Lower leg skin (tissue), 4 donors: ENCODE measurements at places on chromosomes 3 and 15. TPM values are rescaled to one million over a fixed set of nuclear protein-coding genes. Genes with fewer than 3 reads are reported as not detected.
A peak's percentile ranks its signal among the peaks of the same experiment; 100 is the strongest.

The CHRNB4 gene
- total RNA-seq, result 0.19 TPM

The FAM81A gene
- 1.3 TPM for total RNA-seq

The SRGAP3 gene
- total RNA-seq, result 27.7 TPM

- DNase-seq, result no peak
Measured at GRCh38 chr15:65412556-65412955, 10.2 kb downstream of the IGDCC4 start.

- no peak for DNase-seq
Measured at GRCh38 chr3:145951441-145951840, 209.5 kb downstream of the PLOD2 start.

The CSPG4 gene
- 28.7 TPM for total RNA-seq

The NANOGP8 gene
- not detected for total RNA-seq

The CDV3 gene
- total RNA-seq, result 109 TPM

DNA sequence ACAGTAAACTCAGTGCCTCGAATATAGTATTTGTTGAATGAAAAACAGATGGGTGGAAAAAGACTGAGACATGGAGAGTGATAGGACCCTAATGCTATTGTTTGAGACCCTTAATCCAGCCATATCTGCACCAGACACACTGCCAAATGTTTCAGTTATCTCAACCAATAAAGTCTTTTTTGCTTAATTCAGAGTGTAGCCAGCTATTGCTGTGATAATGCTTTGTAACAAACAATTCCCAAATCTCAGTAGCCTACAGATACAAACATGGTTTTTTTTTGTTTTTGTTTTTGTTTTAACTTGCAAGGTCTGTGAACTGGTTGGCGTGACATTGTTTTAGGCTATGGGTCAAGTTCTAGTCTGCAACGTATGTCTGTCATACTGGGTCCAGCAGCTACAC lies 17.0 kb upstream of the BCL2A1 start:
- no peak for DNase-seq

GRCh38 chr3:126657901-126658300 lies 3.0 kb upstream of the TXNRD3 start:
- no peak for DNase-seq

The CYP8B1 gene
- not detected for total RNA-seq

The PLA2G4E gene
- 50.0 TPM for total RNA-seq

The SLC28A2 gene
- total RNA-seq, result not detected

DNA sequence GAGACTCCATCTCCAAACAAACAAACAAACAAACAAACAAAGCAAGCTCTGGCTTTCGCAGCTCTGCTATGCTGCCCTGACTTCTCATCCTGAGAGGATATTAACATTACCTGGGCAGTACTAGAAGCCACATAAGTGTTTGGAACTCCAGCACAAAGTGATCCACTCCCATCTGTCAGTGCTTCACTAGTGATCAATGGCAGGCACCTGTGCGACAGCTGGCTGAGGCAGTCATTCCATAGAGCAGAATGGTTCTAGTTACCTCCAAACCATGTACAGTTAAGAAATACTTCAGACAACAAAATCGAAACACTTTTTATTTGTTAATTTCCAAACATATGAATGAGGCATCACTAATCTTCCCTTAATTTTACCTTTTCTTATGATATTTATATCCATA lies 2.8 kb upstream of the MB21D2 start:
- no peak for DNase-seq

- DNase-seq, result no peak
Measured at GRCh38 chr15:77975332-77976094, 102.0 kb downstream of the TBC1D2B start.

DNA sequence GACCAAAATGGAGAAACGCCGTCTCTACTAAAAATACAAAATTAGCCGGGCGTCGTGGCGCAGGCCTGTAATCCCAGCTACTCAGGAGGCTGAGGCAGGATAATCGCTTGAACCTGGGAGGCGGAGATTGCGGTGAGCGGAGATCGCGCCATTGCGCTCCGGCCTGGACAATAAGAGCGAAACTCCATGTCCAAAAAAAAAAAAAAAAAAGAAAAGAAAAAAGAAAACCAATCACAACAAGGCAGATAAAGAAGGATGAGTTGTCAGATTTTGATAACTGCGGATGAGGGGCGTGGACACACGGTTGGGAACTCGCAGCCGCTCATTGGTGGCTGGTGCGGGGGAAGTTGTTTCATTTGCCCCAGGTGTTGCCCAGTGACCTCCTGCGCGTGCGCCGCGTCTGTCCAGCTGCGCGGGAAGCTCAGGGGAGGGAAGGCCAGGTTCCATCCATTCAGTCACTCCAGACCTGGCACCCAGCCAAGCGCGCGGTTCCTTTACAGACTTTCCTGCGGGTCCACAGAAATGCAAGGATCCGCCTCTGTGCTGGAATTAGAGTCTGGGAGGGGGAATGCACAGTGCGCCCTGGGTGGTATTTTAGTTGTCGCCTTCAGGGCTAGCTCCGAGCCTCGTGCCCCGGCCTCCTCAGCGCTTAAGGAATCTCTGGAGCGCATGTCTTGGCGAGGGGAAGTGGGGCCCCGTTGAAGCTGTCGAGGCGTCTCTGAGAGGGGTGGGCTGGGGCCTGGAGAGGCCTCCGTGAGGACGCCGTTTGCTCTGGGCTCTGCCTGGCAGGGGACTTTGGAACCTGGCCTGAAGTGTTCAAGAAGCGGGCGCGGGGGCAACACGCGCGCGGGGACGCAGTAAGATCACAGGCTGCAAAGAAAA lies 708 bp upstream of the GCHFR start:
- DNase-seq, result peak; percentile 95

- no peak for DNase-seq
Measured at GRCh38 chr3:52046186-52046901, 10.0 kb downstream of the DUSP7 start.

- peak; percentile 23 for DNase-seq
Measured at GRCh38 chr3:33372218-33373081, 67.8 kb downstream of the UBP1 start.

GRCh38 chr3:44952689-44953088 lies 23.3 kb downstream of the ZDHHC3 start:
- no peak for DNase-seq
